ENCODE measurements at places on chromosomes 4 and X. TPM values are rescaled to one million over a fixed set of nuclear protein-coding genes. Genes with fewer than 3 reads are reported as not detected.

GRCh38 chr4:90007494-90008167, 113.0 kb downstream of the MMRN1 start:
- peak; percentile 39 for DNase-seq

GRCh38 chr4:16297003-16297402, 70.7 kb upstream of the TAPT1 start:
- DNase-seq, result no peak

DNA sequence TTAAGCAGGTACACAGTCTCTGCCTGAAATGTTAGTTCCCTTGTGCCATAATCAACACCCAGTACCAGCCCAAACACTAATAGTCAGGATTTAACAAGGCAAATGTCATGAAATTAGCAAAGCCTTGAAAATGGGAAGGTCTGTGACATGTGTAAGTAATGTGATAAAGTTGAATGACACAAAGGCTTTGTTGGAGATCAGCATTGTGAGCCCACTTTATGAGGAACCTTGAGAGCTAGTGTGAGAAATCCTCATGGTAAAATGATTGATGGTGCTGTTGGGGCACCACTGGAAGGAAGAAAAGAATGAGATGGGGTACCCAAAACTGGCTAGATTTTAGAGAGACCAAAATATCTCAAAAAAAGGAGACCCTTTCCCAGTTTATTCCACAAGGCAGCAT, 3.3 kb upstream of the LIN54 start:
- no peak for DNase-seq

DNA sequence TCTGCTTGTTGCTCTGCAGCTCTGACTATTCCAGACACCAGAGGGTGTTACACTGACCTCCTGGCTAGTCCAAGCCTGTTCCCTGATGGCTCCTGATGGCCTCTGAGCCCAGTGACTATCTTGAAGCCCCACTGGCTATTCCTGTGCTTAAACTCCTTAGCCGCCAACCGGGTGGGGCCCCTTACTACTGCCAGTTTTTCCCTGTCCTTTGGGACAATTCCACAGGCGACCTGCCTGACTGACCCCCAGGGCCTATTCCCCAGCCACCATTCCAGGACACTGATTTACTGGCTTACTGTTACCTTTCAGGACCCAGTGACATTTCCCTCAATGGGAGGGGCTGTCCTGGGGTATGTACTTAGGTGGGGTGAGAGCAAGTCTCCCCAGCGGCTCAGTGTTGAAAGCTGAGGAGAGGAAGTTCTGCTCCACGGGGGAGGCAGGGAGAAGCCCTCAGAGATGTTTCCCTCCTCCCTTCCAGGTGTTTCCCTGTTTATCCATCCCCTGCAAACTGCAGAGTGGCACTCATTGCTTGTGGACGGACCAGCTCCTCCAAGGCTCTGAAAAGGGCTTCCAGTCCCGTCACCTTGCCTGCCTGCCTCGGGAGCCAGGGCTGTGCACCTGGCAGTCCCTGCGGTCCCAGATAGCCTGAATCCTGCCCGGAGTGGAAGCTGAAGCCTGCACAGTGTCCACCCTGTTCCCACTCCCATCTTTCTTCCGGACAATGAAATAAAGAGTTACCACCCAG, 4.0 kb downstream of the TIMP1 start:
- no peak for DNase-seq

Gene GPR78
- 0.23 TPM for total RNA-seq

Gene ATP1B4
- not detected for total RNA-seq
